Activated CD8-positive, alpha-beta memory T cell treated with anti-CD3 and anti-CD28 coated beads for 1 hour (primary cell): ENCODE measurements at places on chromosomes 12 and 14.

DNA sequence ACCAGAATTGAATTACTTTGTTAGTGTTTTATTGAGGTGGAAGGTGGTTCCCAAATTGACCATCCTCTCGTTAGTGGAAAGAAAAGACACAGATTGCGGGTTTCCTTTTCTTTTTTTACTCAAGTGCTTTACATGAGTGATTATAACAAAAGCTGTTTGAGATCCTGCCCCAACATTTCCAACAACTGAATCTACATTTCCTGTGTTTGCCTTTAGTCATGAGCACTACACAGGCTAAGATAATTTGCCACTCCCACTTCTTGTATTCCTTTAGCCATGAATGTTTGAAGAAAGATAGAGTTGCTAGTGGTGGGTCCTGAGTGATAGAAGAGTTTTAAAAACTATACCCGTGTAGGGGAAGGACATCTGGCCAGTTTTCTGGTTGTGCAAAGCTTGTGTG is 16.0 kb downstream of the RERGL start:
- DNase-seq, result no peak

GRCh38 chr12:51887476-51888315 is at the start of gene ANKRD33:
ANKRD33 (plus strand) TSS chr12:51888103; CDS start chr12:51888187, 84 bp downstream.
- DNase-seq, result no peak

DNA sequence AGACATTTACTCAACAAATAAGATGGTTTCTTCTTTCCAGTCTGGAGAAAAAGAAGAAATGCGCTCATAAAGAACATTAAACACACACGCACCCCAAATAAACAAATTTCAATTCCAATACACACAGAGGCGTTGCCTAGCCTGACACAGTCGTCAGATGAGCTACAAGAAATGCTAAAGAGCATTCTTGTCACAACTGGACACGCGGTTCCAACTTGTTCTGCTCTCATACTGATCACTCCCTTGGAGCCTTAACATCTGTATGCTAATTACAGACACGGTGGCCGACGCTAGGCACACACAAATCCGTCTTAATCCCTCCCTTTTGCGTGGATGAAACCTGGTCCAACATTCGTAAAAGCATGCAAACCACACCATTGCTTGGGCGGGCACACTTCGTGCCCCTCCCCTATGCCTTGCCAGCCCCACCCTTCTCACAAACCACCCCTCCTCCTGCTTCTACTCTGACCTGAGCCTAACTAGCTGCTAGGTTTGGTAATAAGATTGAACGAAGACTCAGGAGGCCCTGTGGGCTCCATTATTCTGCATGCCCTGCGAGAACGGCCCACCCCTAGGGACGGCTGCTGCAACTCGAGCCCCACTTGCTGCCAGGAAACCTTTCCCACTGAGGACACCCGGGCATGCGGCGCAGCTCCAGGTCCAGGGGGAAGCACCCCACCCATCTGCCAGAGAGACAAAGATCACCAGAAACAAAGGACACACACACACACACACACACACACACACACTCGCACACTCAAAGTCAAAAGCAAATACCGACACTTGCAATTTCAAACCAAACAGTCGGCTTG is 1.2 kb downstream of the KCNK10 start:
- DNase-seq, result no peak

DNA sequence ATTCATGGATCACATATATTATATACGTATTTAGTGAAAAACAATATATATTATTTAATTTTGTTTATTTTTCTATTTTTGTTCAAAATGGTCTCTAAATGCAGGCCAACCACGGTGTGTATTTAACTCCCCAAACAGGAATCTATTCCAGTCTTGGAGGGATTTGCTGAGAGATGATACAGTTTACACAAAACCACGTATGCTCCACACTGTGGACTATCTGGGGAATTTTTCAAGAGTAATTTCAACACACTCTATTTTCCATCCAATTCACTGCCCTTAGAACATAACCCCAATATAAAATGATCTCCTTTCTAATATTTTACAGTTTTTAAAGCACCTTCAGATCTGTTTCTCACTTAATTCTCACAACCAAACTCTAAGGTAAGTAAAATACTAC is 15.3 kb downstream of the EML1 start:
- DNase-seq, result no peak

GRCh38 chr12:49537231-49537751 is 1.5 kb upstream of the KCNH3 start:
- DNase-seq, result no peak

GRCh38 chr12:80299976-80300375 is 144.1 kb upstream of the PTPRQ start:
- DNase-seq, result no peak

DNA sequence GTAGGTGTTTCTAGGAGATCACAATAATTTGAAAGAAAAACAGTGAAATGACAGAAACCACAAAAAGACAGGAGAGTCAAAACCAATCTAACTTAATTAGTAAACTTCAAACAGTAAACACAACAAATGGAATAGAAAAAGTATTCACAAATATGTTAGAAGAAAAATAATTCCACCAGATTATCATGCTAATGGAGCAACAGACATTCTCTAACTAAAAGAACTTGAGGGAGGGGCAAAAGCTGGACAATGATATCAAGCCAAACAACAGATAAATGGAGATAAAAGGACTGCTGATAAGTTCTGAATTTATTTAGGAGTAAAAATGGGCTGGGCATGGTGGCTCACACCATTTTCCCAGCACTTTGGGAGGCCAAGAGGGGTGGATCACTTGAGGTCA is 28.7 kb downstream of the CRY1 start:
- no peak for DNase-seq

DNA sequence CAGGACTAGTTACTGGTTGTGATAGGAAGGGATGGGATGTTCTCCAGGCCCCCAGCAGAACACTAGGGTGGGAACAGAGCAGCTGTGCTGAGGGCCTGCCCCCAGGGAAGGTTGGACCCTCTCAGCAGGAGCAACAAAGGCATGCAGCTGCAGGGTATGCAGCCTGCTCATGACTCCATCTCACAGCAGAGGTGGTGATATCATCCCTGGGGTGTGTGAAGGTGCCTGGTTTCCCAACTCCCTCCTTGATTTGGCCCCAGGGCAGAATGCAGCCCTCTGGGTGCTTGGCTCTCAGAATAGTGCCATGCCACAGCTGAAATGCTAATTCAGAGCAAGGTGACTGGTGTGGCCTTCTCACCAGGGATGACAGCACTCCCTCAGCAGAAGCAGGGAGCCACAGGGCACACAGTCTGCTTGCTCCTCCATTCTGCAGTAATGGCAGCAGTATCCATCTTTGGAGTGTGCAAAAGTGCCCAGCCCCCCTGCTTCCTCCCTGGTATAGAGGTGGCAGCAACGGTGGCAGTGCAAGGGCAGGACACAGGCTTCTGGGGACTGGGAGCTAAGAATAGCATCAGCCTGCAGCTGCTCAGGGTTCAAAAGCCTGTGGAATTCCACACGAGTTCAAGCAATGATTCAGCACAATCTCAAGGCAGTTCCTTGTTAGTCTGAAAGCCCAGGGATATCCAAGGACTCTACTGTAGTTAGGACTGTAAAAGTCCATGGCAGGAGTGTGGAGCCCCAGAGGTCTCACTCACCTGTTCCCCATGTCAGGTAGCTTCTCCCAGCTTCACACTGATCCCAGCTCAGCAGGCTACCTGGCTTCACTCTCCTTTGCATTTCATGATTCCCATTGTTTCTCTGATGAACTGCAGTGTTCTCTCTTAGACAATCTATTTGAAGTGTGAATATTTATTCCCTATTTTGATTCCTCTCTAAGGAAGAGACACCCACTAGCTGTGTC is 298.1 kb upstream of the FOXG1 start:
- DNase-seq, result no peak

DNA sequence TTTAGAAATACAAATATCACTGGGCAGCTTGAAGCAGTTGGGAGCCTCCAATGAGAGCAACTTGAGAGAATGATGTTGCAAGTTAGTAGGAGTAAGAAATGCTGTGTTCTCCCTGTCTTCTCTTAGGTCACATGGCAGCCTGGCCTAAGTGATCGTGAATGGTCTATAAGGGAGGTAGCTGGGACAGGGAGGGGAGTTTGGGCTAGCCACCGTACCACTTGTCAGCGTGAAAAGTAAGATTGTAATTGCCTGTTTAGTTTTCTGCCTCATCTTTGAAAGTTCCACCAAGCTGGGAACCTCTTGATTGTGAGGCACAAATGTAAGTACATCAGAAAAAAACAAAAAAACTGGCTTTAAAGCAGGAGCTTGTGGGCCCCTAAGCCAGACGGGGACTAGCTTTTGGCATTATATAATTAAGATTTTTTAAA is 36.4 kb downstream of the MDM2 start:
- DNase-seq, result no peak

GRCh38 chr14:68780358-68781160 is 12.3 kb downstream of the ZFP36L1 start:
- no peak for DNase-seq

DNA sequence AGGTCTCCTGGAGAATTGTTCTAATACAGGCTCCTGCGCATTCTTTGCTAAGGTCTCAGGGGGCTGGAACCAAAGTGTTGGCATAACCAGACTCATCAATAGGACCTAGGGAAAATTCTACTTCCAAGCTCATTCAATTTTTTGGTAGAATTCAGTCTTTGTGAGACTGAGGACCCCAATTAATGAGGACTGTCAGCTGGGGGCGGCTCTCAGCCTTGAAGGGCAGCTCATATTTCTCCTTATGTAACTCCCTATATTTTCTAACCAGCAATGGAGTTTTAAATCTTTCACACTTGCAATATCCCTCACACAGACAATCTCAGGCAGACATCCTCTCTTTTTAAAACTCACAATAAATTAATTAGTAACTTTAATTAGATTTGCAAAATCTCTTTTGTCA is 476.4 kb upstream of the LRFN5 start:
- DNase-seq, result no peak

GRCh38 chr14:86104691-86105265 is 574.8 kb downstream of the FLRT2 start:
- DNase-seq, result no peak
